ENCODE measurements at places on chromosomes 3 and 15.

- no peak for DNase-seq
These were observed 36.3 kb downstream of the LRTM1 start for GRCh38 chr3:54891540-54891897.

DNA sequence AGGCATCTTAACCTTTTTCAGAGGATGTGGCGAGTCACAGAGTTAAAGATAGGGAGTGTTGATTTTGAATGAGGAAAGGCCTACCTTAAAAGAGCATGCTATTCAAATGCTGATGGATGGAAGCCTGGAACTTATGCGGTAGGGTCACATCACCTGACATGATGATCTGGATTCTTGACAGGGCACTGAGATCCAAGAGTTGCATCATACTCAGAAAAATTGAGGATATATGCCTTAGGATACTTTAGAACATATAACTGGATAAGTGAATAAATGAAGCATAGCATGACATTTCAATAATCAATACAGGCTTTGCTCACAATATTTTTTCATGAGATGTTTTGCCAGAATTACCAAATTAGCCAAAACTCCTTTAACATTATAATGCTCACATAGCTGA, 20.1 kb upstream of the SECISBP2L start:
- DNase-seq: no peak

GRCh38 chr15:28725556-28725955, 13.3 kb upstream of the GOLGA8M start:
- DNase-seq: no peak

DNA sequence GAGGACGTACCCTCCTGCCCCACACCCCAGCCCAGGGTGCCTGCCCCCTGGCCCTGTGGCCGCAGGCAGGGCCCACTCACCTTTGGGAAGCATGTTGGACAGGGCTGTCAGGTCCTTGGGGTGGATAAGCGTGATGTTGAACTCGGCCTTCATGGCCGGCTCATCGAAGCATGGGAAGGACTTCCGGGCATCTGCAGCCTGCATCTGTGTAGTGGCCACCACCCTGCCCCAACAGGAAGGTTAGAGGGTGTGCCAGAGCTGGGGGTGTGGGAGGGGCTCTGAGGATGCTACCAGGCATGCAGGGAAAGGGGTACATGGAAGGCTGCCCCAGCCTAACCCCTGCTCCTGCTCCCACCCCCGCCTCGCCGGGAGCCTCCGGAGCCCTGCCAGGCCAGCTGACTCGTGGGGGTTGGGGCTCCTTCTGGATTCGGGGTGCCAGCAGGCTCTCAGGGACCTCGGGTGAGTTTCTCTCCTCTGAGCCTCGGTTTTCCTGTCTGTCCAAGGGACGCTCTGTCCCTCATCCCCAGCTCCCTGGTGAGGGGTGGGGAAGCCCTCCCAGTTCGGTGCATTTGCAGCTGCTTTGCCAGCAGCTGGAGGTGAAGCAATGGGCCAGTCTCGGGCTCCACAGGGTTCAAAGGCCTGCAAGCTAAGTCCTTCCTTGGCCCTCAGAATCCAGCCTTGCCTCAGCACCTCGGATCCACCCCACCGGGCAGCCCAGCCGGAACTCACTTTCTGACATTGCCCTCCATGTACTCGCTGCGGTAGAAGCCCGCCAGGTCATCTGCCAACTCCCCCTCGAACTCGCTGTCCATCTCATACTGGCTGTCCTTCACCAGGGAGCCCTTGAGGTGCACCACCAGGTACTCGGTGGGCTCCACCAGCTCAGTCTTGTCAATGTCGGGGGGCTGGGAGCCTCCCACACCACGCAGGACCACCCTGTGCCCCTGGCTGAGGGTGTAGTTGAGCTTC, 9.1 kb downstream of the ANPEP start:
- DNase-seq: no peak

Measured in stimulated activated CD4-positive, alpha-beta T cell treated with anti-CD3 and anti-CD28 coated beads, TNF-alpha, amount 100 ng/mL, for 48 hours (primary cell).